COLO829 (cell line): ENCODE measurements at places on chromosomes 7 and 10.

DNA sequence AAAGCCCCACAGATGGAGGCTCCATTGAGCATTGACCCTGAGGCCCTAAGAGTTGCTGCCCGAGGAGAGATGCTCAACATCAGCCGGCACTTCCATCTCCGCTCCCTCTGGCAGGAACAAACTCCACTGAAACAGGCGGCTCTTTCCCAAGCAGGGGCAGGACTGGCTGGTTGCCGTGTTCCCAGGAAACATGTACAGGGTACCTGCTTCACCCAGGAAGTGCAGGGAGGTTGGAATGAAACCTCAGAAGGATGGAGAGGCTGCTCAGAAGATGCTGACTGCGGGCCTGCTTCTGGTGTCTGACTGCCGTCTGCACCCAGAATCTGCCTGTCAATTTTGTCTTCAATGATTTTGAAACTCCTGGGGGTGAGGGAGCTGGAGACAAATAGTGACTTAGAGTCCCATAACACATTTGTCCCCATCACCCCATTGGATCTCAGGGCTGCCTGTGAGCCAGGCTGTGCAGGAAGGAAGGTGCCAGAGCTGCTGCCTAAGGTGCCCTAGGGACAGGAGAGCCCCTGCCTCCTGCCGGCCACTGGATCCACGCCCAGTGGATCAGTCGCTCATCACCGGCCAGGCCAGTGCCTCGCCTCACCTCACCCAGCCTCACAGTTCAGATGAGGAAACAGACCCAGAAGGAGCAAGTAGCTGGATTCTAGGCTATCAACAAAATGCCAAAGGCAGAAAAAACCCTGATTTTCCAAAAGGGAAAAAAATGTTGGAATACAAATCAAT, 237.3 kb downstream of the PTPRN2 start:
- DNase-seq: no peak

- DNase-seq: no peak
These were observed 219.5 kb upstream of the HPS1 start for GRCh38 chr10:98666276-98666675.

GRCh38 chr7:29810813-29811482, 4.6 kb downstream of the WIPF3 start:
- DNase-seq: no peak

- DNase-seq: no peak
These were observed 17.9 kb upstream of the CCSER2 start for GRCh38 chr10:84310470-84310869.

DNA sequence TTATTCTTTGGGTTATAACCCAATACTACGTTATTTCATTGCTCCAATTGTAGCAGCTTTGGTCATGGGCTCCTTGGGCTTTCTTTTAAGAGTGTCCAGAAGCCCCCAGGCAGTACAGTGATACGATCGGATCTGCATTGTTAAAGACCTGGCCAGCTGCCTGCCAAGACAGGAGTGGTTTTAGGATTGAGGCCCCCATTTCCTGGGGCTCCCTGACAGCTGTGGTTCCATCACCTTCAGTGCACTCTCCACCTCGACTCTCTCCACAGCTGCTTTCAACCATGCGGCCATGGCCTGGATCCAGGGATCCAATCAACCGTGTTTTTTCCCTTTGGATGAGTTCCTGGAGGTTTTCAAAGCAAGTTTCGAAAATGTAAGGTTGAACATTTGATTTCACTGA, 123.4 kb upstream of the BTBD16 start:
- no peak for DNase-seq

GRCh38 chr7:108291791-108292440, 161.8 kb upstream of the LAMB4 start:
- DNase-seq: no peak

DNA sequence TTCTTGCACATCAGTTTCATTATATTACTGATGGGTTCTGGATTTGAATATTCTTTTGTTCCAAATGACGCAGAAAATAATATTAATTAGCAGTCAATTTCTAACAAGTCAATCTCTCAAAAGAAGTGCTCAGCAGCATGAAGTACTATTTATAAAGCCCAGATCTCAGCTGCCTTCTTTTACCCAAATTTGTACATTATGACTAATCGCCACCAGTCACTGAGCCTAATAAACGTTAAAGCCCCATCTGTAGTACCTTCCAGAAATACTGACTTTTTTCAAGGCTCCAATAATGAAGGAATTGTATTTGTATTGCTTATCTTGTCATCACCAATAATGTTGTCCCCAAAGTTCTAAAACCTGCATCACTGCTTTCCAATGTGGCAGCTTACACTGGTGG, 540.2 kb downstream of the PARD3 start:
- DNase-seq: no peak

DNA sequence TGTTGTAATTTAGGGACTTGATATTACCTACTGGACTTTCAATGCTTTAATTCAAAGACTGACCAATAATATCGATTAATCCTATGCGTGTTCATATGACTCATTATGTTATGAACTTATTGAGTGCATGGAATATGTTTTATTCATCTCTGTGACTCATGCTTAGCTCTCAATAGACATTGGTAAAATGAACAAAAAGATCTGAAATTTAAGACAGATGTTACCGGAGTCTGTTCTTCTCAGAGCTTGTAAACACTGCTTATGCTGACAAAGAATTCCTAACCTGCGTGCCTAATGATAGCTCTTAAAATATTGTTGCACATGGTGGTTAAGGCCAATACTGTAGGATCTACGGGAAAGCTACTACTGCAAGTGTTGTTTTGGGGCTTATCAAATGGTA, 131.5 kb upstream of the ACBD5 start:
- no peak for DNase-seq

- DNase-seq: no peak
These were observed 17.7 kb upstream of the ZMIZ1 start for GRCh38 chr10:79050896-79051555.

GRCh38 chr10:127157506-127158200, 38.7 kb downstream of the INSYN2A start:
- peak; percentile 50 for DNase-seq
